NCI-H187 (cell line): ENCODE measurements at places on chromosomes 2 and 18.

DNA sequence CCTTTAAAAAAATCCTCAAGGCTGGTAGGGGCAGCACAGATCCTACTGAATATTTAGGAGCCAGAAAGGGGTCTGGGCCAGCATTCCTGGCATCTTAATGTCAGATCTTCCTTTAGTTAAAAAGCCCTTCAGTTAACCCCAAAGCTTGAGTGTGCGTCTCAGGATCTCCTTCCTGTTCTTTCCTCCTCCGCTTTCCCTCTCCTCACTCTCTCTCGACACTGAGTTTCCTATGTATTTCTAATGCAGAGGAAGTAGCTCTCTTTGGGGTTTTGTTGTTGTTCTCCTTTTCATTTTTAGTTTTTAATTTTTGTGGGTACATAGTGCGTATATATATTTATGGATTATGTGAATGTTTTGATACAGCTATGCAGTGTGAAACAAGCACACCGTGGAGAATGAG, 109.9 kb upstream of the COPS8 start:
- DNase-seq, result no peak

DNA sequence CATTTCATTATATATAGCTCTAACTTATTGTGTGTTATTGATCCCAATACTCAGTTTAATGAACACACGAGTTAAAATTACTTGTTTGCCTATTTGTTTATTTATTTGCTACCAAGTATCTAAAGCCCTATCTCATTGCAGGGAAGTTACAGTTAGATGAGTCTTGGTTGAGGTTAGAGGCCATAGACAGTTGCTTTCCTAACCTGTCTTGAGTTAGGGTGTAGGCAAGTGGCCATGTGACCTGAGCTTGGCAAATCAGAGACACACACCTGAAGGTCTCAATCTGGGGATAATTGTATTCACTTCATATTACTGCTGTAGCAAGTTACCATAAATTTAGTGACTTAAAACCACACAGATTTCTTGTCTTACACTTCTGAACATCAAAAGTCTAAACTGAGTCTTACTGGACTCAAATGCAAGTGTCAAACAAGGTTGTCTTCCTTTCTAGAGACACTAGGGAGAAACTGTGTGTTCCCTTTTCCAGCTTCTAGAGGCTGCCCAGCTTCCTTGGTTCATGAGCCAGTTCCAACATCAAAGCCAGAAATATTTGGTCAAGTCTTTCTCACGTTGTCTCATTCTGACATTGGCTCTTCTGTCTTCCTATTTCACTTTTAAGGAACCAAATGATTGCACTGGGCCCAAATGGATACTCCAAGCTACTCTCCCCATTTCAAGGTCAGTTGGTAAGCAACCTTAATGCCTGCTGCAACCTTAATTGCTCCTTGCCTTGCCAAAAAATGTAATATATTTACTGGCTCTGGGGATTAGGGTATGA, 39.7 kb downstream of the COL3A1 start:
- DNase-seq, result no peak

- no peak for DNase-seq
Observed at GRCh38 chr2:129929321-129930290, 49.9 kb upstream of the RAB6C start.

GRCh38 chr2:191250400-191250799, 5.2 kb downstream of the MYO1B start:
- no peak for DNase-seq

GRCh38 chr2:188978291-188979081, 4.3 kb downstream of the COL3A1 start:
- DNase-seq, result no peak

GRCh38 chr2:168948621-168949212, 47.6 kb downstream of the G6PC2 start:
- no peak for DNase-seq

DNA sequence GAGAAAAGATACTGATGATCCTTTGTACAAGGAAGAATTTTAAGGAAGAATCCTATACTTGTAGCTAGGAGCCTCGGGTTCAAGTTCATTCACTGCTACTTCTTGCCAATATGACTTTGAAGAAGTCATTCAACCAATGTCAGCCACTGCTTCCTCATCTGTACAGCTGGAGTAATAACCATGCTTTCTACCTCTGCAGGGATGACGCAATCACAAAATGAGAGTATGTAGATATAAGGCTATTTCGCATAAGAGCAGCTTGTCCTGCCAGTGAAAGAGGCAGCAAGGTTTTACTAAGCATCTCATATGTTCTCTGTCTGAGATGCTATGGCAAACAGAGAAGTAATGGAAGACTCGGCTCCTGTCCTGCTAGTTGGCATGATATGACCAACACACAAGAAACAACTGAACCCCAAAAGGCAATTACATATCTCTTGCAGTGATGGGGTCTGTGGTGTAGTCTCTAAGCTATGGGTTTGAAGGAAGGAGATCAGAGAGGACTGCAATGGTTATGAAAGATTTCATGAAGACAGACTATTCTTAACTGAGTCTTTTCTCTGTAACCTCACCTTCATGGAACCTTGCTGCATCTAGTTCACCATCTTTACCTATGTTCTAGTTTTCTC, 9.2 kb downstream of the AAK1 start:
- no peak for DNase-seq

- no peak for DNase-seq
Observed at GRCh38 chr2:190651413-190651812, 2.5 kb downstream of the NAB1 start.

DNA sequence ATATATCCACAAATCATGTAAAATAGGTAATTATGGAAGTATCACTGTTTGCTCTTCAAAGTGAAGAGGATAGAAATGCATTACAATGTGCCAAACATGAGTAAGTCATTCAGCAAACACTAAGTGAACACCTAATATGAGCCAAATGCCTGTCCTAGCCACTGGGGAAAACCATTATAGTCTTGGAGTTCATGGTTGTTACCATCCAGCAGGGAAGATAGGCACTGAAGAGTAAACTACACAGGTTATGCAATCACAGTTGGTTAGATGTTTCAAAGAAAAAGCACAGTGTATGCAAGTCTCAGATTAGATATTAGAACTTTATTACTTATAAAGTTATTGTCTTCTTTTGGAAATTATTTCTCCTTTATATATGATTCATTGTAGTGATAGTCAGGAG, 3.9 kb upstream of the SERPINB2 start:
- DNase-seq, result no peak

GRCh38 chr2:98483257-98483861, 38.7 kb downstream of the INPP4A start:
- DNase-seq, result no peak

- DNase-seq, result no peak
Observed at GRCh38 chr2:209391776-209392401, 32.0 kb upstream of the MAP2 start.

GRCh38 chr2:174792309-174793025, 28.2 kb upstream of the CHRNA1 start:
- no peak for DNase-seq

DNA sequence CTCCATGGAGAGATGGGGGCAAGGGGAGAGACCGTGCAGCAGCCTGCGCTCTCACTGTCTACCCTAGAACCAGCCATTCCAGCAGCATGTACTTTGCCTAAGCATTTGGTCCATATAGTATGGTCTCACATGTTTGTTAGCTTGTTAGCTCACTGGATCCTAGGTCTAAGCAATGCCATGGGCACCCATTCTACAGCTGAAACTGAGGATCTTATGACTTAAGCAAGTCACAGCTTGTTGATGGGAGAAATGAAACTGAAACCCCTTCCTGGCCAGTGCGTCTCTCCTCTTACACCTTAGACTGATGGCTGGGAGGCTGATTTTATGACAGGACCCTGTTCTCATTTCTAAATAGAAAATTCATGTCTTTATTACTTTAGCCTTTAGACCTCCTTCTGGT, 90.1 kb downstream of the EPAS1 start:
- DNase-seq, result no peak

GRCh38 chr2:165467921-165468320, 1.6 kb upstream of the CSRNP3 start:
- DNase-seq, result no peak

DNA sequence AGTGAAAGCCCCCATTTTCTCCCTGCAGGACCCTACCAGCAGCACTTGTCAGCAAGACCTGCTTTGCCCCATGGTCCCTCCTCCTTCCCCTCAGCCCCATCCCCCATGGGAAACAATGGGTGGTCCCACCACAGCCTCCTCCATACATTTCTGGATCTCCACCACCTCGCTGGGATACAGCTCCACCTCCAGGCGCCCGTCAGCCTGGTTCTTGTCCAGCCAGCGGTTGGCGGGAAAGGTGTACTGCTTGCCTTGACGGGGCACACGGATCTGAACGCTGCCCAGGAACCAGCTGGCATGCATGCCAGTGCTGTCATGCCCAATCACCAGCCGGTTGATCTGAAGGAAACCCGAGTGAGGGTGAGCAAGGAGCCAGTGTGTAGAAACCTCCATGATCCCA, 90.9 kb downstream of the LOXHD1 start:
- DNase-seq, result no peak

- no peak for DNase-seq
Observed at GRCh38 chr2:26588576-26588975, 52.6 kb downstream of the CIB4 start.

GRCh38 chr2:32446369-32446768, 89.5 kb downstream of the BIRC6 start:
- DNase-seq, result no peak

DNA sequence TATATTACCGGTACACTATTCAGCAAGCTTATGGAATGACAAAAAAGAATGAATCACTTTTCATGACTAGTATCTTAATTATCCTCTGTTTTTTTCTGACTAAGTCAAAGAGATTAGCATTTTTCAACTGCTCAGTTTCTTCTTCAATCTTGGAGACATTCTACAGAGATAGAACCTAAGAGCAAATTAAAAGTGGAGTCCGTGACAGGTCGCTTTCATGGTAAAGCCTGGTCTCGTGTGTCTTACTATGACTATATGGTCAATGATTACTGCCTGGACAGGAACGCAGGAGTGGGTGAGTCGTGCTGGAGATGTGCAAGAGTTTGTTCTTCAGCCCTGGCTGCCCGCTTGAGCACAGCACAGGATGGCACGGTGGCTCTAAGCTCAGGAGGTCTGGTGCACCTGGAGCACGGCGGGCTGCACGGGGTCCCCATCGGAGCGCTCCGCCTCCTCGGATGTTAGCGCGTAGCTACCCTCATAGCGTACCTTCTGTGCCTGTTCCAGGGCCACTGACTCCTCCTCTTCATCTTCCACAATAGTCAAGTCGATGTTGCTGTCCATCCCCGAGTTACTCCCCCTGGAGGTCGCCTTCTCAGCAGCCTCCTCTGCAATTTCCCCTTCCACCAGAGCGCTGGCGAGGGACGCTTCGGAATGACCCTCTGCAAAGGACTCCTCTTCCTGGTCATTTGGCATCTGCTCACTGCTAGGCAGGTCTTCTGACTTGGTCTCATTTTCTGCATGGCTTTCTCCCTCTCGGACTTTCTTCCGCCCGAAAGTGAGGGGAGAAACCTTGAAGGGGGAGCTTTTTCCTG, 11.1 kb downstream of the CAVIN2 start:
- no peak for DNase-seq

GRCh38 chr2:182283512-182283911, 143.3 kb downstream of the PDE1A start:
- DNase-seq, result no peak

- no peak for DNase-seq
Observed at GRCh38 chr2:64133828-64134227, 10.4 kb downstream of the PELI1 start.

- no peak for DNase-seq
Observed at GRCh38 chr2:42874949-42875801, 82.8 kb upstream of the HAAO start.

GRCh38 chr2:234306426-234307173, 190.3 kb downstream of the ARL4C start:
- no peak for DNase-seq

DNA sequence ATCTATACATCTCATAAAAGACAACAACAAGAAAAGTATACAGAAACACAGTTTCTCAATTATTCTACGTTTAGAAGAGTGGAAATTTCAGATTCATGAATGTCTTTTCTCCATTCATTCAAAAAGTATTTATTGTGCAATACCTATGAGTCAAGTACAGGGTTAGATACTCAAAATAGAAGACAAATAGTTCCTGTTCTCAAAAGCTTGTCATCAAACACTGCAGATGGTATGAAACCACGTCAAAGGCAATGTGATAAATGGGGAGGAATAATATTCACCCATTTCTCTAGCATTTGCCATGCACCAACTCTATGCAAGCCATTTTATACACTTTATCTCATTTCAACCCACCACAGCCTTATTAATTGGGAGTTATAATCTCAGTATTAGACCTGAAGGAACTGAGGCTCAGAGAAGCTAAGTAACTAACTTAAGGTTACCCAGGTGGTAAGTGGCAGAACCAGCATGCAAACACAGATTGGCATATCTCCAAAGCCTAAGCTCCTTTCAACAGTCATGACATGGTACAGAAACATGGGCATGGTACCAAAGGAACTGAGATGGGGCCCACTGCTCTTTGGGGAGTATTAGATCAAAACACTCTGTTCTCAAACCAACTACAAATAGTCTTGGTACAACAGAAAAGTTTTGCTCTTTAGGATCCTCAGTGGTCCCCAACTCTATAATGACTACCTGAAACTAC, 67.2 kb upstream of the NPAS2 start:
- no peak for DNase-seq

DNA sequence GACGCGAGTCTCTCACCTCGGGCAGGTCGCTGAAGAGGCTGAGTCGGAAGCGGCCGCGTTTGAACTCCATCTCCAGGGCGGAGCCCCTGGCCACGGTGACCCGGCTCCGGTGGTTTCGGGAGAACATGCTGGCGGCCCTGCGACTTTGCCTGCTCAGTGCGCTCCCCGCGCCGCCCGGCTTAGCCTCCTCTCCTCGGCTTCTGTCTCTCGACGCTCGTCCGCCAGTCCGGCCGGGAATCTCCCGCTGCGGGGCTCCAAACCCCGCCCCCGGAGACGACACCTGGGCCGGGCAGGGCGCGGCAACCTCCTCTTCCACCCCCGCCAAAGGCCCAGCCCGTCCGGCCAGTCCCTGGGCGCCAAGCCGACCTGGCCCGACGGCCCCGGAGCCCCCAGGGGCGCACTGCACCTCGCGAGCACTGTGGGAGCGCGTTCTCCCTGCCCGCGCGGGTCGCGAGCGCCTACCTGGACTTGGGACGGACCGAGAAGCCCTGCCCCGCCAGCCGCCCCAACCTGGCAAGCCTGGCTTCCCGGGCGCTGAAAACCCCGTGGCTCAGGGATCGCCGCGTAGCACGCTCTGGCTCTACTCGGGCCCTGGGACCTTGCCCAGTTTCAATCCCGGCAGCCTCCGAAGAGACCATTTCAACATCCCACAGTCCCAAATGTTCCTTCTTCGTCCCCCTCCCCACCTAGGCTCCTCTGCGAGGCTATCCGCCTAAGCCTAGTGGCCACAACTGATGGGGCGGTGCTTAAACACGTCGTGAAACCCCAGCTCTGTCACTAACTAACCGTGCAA, at the start of gene RTKN:
RTKN (minus strand) TSS at position 248 of the 793 bp plus-strand sequence; CDS start at position 127, 121 bp downstream.
- no peak for DNase-seq

DNA sequence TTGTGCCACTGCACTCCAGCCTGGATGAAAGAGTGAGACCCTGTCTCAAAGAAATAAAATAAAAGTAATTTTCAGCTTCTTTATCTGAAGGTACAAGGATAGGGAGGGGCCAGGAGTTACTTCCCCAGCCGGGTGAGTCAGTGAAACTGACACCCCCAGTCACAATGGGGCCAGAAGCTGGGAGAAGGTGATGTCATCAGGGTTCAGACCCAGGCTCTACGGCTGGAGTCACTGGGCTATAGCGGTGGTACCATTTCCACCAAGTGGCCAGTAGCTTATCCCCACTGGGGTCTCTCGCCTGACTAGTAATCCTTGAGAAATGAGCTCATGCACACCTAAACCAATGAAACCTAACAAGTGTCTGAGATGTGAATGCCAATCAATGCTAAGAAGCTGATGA, 107.9 kb downstream of the ALPK2 start:
- DNase-seq, result no peak
